ENCODE measurements at places on chromosomes 13 and 19. TPM values are rescaled to one million over a fixed set of nuclear protein-coding genes. Genes with fewer than 3 reads are reported as not detected.

Gene SYCN
- not detected for total RNA-seq

Gene SLC15A1
- not detected for total RNA-seq

Gene KCNC3
- 0.68 TPM for total RNA-seq

Gene ZNF556
- not detected for total RNA-seq

Gene HIPK4
- not detected for total RNA-seq
